Liver (tissue), 10 donors: ENCODE measurements at places on chromosomes 13 and 19.
A peak's percentile ranks its signal among the peaks of the same experiment; 100 is the strongest.

DNA sequence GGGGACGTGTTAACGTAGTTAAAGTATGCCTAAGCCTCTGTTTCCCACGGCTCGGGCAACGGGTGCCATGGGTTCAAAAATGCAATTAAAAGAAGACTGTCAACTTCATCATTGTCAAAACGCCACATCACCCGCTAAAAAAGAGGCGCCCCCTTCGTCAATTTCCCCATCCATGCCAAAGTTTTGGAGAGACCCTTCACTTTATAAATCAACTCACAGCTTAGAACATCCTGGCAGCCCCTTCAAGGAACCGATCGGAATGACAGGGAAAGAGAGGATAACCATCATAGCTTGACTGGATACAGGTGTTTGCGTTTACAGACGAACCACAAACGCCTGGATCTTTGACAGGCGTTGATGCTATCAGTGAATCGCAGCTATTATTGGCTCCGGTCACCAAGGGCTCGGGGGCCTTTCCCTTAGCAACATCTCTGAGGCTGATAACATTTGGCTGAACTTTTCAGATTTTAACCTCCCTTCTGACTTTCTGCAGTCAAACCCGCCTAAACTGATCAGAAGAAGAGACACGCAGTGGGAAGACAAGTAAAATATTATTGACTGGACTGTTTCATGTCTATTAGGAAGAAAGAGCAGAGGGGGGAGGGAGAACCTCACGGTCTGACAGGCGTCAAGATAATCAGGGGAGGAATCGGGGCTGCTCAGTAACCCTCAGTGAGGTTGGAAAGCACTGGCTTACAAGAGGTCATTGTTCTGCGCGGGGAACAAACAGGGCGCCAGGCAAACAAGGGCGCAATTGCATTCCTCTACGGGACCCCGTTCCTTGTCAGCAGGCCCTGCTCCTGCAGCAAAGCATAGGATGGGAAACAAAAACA is 322.5 kb upstream of the ZNF507 start:
- no peaks in the 10 kb centered on the region for H3K36me3 ChIP-seq
- H3K4me3 ChIP-seq, result no peak overlapping the region
- no peaks in the 10 kb centered on the region for H3K4me1 ChIP-seq
- no peak overlapping the region for H3K27ac ChIP-seq

GRCh38 chr13:38399535-38399934 is 49.9 kb downstream of the UFM1 start:
- H3K27me3 ChIP-seq, result no peaks in the 10 kb centered on the region
- no peak overlapping the region for H3K4me3 ChIP-seq
- DNase-seq, result no peak
- no peaks in the 10 kb centered on the region for H3K4me1 ChIP-seq
- no peaks in the 10 kb centered on the region for H3K36me3 ChIP-seq
- no peak overlapping the region for H3K27ac ChIP-seq

DNA sequence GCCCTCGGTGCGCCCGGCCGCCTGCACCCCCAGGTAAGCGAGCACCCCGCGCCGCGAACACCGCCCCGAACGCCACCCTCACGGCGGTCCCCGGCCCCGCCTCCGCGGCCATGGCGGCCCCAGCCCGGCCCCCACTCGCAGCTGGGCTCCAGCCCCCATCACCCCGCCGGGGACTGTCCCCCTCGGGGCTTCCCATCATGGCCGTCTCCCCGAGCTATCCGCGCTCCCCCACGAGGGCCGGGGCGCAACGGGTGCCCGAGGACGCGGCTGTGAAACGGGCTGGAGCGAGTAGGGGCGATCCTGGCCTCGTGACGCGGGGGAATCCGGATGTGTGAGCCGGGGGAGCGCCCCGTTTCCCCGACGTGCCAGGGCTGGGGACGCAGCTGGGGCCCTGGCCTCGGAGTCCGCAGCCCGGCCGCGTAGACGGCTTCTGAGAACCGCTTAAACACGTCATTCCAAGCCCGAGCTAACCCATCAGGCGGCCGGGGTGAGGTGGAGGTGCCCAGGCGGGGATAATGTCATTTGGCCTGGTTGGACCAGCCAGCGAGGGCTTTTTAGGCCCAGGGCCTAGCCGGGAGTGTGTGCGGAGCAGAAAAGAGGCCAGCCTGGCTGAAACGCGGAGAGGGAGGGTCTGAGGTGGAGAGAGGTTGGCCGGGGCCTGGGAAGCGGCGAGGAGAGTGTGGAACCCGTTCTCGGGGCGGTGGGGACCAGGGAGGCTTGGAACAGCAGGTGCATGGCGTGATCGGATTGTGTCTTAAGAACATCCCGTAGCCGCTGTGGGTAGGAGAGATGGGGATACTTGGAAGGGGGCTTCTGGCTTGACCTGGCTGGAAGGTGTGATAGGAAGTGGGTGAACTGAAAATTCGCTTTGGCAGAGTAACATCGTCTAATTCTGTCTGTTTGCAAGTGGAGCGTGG is 550 bp downstream of the CERS4 start:
- H3K27me3 ChIP-seq, result no peaks in the 10 kb centered on the region
- peak overlapping the region; percentile 75 for H3K4me3 ChIP-seq
- H3K36me3 ChIP-seq, result peaks cover 2% of the 10 kb centered on the region
- no peak for DNase-seq
- H3K27ac ChIP-seq, result peak overlapping the region; percentile 80

DNA sequence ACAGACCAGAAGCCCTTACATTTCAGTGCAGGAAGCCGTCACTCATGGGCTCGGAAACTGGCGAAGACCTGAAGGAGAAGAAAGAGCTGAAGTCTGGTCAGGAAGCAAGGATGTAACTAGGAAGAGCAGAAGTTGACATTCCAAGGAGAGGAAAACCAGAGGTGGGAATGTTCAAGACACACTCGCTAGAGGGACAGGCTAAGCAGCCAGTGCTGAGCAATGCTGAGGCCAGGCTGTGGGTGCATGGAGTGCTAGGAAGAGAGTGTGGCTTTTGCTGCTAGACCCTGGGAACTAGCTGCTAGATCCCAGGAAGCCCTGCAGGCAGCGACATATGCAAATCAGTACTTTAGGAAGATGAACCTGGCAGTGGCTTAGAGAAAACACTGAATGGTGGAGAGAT is 12.1 kb upstream of the URAD start:
- DNase-seq, result no peak
- H3K27me3 ChIP-seq, result no peaks in the 10 kb centered on the region
- no peaks in the 10 kb centered on the region for H3K4me1 ChIP-seq
- no peaks in the 10 kb centered on the region for H3K36me3 ChIP-seq
- no peak overlapping the region for H3K4me3 ChIP-seq

DNA sequence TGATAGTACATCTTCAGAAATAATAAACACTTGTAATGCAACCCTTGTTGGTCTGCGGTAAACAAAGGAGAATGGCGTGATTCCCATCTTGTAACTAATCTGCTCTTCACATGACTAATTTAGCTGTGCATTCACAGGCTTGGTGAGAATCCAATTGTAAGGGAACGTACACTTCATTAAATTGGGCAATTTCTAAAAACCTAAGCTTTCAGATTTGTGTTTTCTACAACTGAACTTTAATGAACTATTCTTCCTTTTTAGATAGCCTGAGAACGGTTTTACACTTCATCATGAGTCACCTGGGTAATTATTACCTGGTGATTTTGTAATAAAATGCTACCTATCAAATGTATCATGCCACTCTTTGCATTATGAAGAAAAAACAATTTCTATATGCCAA is 306.9 kb downstream of the KLF5 start:
- H3K27ac ChIP-seq, result no peak overlapping the region
- H3K36me3 ChIP-seq, result no peaks in the 10 kb centered on the region
- H3K4me3 ChIP-seq, result no peak overlapping the region
- H3K27me3 ChIP-seq, result no peaks in the 10 kb centered on the region

- no peaks in the 10 kb centered on the region for H3K27me3 ChIP-seq
- H3K36me3 ChIP-seq, result no peaks in the 10 kb centered on the region
- H3K4me3 ChIP-seq, result no peak overlapping the region
- H3K27ac ChIP-seq, result no peak overlapping the region
Observed at GRCh38 chr19:53549340-53549739, 11.4 kb downstream of the ZNF331 start.

DNA sequence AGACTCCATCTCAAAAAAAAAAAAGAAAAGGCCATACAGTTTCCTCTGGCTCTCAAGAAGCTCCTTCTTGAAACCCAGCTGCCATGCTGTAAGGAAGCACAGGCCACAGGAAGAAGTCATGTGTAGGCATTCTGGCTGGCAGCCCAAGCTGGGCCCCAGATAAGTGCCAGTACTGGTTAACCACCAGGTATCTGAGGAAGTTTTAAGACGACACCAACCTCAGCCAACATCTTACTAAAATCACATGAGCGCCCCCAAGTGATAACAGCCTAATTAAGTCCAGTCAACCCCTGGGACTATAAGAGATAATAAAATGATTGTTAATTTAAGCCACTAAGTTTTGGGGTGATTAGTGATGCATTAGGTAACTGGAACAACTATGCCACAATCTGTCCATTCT is 27.4 kb upstream of the AKT2 start:
- no peaks in the 10 kb centered on the region for H3K36me3 ChIP-seq
- DNase-seq, result no peak
- H3K27me3 ChIP-seq, result no peaks in the 10 kb centered on the region
- no peak overlapping the region for H3K27ac ChIP-seq

GRCh38 chr13:72805676-72806346 is 23.9 kb downstream of the PIBF1 start:
- H3K27me3 ChIP-seq, result no peaks in the 10 kb centered on the region
- H3K4me1 ChIP-seq, result no peaks in the 10 kb centered on the region
- H3K27ac ChIP-seq, result no peak overlapping the region
- H3K36me3 ChIP-seq, result peaks cover 14% of the 10 kb centered on the region
- no peak overlapping the region for H3K4me3 ChIP-seq

- peaks cover 3% of the 10 kb centered on the region for H3K36me3 ChIP-seq
- peaks cover 6% of the 10 kb centered on the region for H3K4me1 ChIP-seq
- no peak overlapping the region for H3K4me3 ChIP-seq
- no peaks in the 10 kb centered on the region for H3K27me3 ChIP-seq
- no peak for DNase-seq
- no peak overlapping the region for H3K27ac ChIP-seq
Observed at GRCh38 chr13:33167491-33167890, 118.1 kb downstream of the STARD13 start.

GRCh38 chr19:30543243-30543945 is 171.2 kb downstream of the ZNF536 start:
- DNase-seq, result no peak
- no peaks in the 10 kb centered on the region for H3K4me1 ChIP-seq
- no peak overlapping the region for H3K4me3 ChIP-seq
- no peaks in the 10 kb centered on the region for H3K36me3 ChIP-seq
- H3K27ac ChIP-seq, result no peak overlapping the region
- no peaks in the 10 kb centered on the region for H3K27me3 ChIP-seq

DNA sequence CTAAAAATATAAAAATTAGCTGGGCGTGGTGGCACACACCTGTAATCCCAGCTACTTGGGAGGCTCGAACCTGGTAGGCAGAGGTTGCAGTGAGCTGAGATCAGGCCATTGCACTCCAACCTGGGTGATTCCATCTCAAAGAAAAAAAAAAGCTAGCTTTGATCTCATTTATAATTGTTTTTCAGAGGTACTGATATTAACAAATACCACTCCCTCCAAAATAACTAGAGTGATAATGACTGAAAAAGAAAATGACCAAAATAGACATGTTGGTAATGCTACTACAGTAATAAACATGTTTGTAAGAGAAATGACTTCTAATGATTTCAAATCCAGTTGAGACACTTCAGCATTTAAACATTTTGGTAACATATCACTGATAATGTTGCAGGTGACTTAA is 13.0 kb downstream of the PDCD5 start:
- H3K27me3 ChIP-seq, result no peaks in the 10 kb centered on the region
- H3K4me3 ChIP-seq, result no peak overlapping the region
- no peak for DNase-seq
- peaks cover 19% of the 10 kb centered on the region for H3K36me3 ChIP-seq

- no peak overlapping the region for H3K27ac ChIP-seq
Observed at GRCh38 chr19:46654621-46655152, 6.3 kb downstream of the DACT3 start.

DNA sequence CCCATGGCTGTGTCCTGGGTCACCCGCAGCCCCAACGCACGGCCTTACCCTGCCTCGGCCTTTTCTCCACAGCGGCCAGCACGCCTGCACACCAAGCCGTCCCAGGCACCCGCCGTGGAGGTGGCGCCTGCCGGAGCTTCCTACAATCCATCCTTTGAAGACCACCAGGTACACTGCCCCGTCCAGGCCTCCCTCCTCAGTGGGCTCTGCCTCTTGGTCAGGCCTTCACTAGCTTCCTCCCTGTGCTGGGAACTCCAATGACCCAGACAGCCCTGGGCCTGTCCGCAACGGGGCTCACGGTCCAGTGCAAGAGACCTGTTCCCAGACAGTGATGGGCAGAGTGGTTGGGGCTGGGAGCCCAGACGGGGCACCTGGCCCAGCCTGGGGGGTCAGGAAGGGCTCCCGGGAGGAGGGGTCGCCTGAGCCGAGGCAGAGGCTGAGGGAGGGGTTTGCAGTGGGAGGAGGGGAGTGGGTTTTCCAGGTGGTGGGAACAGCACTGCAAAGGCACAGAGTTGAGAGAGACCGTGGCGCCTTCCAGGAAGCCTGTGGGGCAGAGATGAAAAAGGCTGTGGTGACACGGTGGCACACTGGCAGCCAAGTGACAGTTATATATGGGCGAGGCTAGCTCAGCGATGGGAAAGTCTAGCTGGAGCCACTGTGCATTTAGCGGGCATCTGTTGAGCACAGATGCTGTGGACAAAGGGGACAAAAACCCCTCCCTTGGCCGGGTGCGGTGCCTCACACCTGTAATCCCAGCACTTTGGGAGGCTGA is 7.3 kb downstream of the NOP53 start:
- no peaks in the 10 kb centered on the region for H3K27me3 ChIP-seq
- no peak overlapping the region for H3K4me3 ChIP-seq
- H3K36me3 ChIP-seq, result peaks cover 44% of the 10 kb centered on the region
- peaks cover 21% of the 10 kb centered on the region for H3K4me1 ChIP-seq
- no peak overlapping the region for H3K27ac ChIP-seq
- DNase-seq, result no peak

DNA sequence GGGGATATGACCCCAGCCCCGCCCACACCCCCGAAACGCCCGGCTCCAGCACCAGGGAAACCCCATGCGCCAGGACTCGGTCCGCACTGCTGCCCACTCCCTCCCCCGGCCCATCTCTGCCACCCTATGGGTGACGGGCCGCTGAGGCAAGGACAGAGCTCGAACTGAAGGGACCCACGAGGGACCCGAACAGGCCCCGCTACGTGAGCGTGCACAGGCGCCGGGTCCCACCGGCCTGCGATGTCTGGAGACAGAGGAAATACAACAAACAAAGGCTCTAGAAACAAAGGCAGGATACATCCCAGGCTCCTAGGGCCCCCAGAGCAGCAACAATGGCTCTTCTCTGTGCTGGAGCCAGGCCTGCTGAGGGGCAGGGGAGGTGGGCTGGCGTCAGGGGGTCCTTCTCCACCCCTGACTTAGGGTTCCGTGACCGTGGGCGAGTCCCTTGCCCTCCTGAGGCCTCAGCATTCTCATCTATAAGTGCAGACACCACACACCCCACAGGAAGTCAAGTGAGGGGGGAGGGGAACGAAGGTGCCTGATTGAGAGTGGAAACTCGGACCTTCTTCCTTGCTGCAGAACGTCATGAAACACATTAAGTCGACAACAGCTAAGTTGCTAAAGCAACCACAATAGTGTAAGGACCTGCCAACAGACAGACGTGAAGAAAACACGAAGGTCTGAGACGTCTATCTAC is 3.1 kb downstream of the ABHD17A start:
- peaks cover 4% of the 10 kb centered on the region for H3K36me3 ChIP-seq
- no peak for DNase-seq
- H3K4me1 ChIP-seq, result peaks cover 34% of the 10 kb centered on the region
